ENCODE measurements at places on chromosomes 6 and 20.

- DNase-seq = no peak
Measured at GRCh38 chr6:152268846-152269442, 368.2 kb downstream of the SYNE1 start.

- no peak for DNase-seq
Measured at GRCh38 chr6:2147766-2148448, 97.5 kb downstream of the GMDS start.

GRCh38 chr6:25715794-25716193 lies 38.7 kb upstream of the SLC17A4 start:
- no peak for DNase-seq

DNA sequence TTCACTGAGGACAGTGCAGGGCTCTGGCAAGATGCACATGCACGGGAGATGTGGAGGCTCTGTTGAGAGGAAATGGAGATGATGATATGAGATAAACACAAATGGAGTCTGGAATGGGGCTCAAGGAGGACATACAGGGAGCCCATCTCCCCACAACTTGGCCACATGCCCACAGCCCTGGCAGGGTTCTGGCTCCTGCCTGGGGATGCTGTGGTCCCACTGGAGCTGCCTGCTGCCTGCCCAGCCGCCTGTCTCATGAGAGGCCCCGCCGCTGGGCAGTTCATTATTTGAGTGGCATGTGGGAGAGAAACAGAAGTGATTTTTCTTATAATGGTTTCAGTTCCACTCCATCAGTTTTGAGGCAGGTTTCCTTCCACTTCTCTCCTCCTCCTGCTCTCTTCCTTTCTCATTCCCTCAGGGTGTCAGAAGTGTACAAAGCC lies 133.6 kb upstream of the TRAF3IP2 start:
- DNase-seq = no peak
